Effector memory CD4-positive, alpha-beta T cell (primary cell): ENCODE measurements at places on chromosomes 6 and 20.

GRCh38 chr6:11890849-11891248 lies 112.2 kb upstream of the ADTRP start:
- no peak for DNase-seq

- no peak for DNase-seq
These were observed 106.3 kb downstream of the NUS1 start for GRCh38 chr6:117781550-117781949.

- no peak for DNase-seq
These were observed 402.6 kb downstream of the BCKDHB start for GRCh38 chr6:80508885-80509630.

- no peak for DNase-seq
These were observed 115.6 kb upstream of the PTPN1 start for GRCh38 chr20:50394569-50394968.

DNA sequence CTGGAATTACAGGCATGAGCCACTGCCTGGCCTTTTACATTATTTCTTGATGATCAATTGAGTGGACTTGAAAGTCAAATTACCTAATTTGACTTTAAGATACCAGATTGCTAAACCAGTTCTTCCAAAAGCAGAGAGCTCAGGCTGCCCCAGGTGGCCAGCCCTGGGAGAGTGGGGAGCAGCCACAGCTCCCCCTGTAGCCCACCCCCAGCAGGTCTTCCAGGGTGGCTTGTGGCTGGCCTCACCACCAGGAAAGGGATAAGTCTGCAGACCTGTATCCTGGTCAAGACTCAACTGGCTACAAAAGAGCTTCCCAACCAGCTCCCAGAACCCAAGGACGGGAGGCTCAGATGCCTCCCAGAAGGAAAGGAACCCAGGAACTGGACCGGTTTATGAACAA lies 23.8 kb upstream of the AKAP12 start:
- DNase-seq = no peak

- DNase-seq = no peak
These were observed 91.1 kb upstream of the KCNQ5 start for GRCh38 chr6:72530750-72531149.

GRCh38 chr20:17783671-17784070 lies 83.9 kb downstream of the BANF2 start:
- no peak for DNase-seq

GRCh38 chr20:60069656-60070055 lies 111.4 kb downstream of the CDH26 start:
- DNase-seq = no peak
